Omental fat pad (tissue), 4 donors: ENCODE measurements at places on chromosomes 11 and 22.

GRCh38 chr11:61911701-61912529, 5.5 kb downstream of the RAB3IL1 start:
- DNase-seq, result peak; percentile 18

DNA sequence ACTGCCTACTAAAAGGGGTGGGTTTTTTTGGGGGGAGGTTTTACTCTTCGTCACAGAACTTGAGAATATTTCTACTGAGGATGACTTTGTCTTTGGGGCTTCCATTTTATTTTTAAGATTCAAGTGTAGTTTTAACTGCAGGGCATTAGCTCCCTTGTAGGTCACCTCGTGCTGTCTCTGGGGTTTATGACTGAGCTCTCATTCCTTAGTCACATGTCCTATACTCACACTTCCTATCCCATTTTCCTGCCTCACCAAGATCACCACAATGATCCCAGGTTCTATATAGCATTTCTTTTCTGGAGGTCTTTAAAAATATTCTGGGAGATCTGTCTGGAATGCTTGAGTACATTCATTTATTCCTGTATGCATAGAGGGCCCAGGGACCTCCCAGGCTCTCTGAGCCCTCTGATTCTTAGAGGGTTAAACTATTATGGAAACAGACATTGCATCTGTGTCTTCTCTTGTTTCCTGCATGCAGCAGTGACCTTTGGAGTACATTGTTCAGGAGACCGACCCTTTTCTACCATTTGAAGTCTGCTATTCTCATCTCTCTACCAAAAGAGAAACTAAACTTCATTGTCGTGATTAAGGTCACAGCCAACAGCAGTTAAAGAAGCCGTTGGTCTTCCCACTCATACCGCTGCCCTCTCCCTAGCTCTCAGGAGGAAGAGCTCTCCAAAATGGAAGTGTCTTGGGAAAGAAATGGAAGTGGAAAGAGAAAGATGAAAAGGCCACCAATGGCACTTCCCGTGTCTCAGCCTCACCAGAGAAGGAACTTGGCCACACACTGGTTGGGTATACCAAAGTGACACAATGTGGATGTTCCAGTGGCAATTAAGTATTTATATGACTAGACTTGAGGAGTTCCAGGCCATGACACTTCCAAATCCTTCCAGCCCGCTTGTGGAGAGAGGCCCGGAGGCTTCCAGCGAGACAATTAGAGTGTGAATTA, 77.5 kb downstream of the ZBTB16 start:
- DNase-seq, result no peak

DNA sequence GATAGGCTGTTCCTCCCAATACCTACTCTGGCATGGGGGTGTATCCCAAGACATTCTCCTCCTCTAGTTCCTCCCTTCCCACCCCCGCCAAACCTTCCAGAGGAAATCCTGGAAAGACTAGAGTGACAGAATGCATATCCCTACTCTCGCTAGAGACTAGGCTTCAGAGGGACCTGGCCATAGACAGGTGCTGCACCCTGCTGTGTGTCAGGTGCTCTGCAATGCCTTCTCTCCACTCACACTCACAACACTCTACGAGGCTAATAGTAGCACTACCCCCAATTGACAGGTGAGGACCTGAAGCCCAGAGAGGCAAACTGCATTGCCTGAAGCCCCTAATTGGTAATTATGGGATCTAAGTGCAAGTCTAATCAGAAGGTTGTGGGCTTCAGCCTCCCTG, 46.2 kb upstream of the LMO1 start:
- DNase-seq, result no peak

DNA sequence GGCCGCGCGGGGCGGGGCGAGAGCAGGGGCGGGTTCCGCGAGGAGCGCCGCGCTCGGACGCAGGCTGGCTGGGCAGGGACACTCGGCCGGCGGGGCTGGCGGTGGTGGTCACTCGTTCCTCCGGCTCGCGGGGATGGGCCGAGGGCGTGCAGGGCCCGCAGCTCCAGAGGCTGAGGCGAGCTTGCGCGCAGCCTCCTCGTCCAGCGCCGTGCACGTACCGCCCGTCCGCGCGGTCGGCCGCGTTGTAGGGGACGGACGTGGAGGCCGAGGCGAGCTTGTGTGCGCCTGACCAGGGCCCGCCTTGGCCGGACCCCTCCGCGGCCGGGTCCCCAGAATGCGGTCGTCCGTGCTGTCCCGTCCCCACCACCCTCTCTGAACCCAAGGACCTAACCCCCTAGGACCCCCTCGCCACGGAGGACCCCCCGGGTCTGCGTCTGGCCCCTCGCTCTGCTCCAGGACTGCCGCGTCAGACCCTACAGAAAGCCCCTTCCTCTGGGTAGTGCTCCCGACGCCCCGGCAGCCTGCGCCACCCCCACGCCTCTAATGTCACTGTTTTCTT, 569 bp upstream of the YPEL1 start:
- DNase-seq, result no peak

DNA sequence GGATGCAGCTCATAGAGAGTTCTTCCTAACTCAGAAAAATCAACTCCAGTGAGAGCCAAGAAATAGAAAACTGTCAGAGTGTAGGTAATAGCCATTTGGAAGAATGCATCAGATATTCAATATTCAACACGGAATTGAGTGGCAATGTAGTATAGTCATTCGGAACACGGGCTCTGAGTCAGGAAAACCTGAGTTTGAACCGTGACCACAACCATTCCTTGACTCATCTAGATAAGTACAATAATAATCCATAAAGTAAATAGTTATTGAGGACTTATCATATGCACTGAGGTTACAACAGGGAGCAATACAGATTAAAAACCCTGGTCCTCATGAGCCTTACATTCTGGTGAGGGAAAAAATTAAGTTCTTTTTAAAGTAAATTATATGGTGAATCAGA, 62.6 kb upstream of the PHF21A start:
- DNase-seq, result no peak

- no peak for DNase-seq
Observed at GRCh38 chr11:126791991-126792390, 208.6 kb downstream of the KIRREL3 start.

- DNase-seq, result no peak
Observed at GRCh38 chr11:78156127-78156844, 16.9 kb upstream of the ALG8 start.

DNA sequence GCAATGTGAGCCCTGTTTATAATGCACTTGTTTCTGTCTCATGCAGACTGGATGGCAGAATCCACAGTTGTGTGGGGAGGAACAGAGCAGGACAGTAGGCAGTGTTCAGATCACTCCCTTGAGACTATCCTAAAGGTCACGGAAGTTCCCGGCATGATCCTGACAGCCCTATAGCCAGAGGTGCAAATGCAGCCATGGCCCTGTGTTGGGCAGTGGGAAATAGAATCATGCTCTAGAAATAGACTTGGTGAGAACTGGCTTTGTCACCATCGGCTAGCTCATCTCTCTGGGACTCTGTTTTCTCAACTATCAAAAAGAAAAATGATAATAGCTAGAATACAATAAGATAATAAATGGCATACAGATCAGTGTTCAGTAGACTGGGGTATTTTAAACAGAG, 123.2 kb downstream of the FEZ1 start:
- DNase-seq, result no peak

- DNase-seq, result no peak
Observed at GRCh38 chr11:121110871-121111724, 10.1 kb downstream of the TECTA start.

- DNase-seq, result no peak
Observed at GRCh38 chr22:43824724-43825420, 12.8 kb upstream of the EFCAB6 start.

- DNase-seq, result no peak
Observed at GRCh38 chr11:106495046-106495445, 417.6 kb downstream of the AASDHPPT start.

DNA sequence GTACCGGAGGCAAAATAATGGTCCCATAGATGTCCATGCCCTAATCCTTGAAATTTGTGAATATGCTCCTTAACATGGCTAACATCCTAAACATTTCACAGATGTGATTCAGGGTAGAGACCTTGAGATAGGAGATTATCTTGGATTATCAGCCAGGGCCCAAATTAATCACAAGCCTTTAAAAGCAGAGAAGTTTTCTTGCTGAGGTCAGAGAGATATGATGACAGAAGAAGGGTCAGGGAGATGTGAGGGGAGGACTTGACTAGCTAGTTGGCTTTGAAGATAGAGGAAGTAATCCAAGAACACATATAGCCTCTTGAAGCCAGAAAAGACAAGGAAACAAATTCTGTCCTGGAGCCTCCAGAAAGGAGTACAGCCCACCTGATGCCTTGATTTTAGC, 19.1 kb upstream of the FDX1 start:
- DNase-seq, result no peak

GRCh38 chr11:23563591-23563990, 703.3 kb upstream of the CCDC179 start:
- no peak for DNase-seq

GRCh38 chr11:98979205-98979604, 41.5 kb upstream of the CNTN5 start:
- DNase-seq, result no peak

DNA sequence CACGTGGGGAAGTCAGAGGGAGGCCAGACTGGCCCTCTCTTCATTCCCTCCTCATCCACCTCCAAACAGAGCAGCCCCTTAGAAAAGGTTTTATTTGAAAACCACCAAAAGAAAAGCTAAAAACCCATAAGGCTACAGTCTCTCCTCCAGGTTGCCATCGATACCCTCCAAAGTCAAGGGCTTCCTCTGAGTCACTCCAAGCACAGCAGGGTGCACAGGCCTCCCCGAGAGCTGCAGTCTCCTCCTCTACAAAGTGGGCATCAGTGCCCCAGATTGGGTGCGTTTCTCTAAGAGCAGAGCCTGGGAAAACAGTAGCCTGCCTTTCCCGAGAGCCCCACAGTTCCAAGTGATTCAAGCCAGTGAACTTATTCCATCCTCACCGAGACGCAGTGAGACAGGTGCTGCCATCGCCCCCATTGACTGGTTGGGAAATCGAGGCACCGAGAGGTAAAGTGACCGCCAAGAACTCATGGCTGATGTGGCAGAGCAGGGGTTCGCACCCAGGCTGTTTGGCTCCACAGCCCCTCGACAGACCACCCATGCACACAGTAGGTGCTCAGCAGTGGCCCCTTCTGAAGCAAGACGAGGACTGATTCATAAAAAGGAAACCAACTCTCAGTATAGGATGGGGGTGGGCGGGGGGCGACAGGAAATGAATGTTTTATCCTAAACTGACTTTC, 91.7 kb upstream of the SHISAL1 start:
- peak; percentile 18 for DNase-seq

DNA sequence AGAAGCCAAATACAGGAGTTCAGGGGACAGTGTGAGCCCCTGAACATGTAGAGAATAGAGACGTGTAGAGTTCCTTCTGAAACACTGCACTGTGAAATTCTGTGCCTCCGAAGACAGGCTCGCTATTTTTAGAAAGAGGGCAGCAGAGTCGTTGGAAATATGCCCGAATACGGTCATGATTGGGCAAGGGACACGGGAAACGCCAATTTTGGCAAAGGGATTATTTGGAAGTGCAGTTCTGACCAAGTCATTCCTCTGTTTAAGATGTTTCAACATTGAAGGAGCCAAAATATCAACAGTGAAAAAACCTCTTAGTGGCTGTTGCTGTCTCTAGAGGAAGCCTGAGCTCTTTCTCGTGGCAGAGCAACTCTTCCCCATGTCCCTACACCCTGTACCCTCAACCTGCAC, 9.5 kb upstream of the CBX6 start:
- no peak for DNase-seq

GRCh38 chr11:113173126-113173525, 141.3 kb upstream of the TTC12 start:
- DNase-seq, result no peak

DNA sequence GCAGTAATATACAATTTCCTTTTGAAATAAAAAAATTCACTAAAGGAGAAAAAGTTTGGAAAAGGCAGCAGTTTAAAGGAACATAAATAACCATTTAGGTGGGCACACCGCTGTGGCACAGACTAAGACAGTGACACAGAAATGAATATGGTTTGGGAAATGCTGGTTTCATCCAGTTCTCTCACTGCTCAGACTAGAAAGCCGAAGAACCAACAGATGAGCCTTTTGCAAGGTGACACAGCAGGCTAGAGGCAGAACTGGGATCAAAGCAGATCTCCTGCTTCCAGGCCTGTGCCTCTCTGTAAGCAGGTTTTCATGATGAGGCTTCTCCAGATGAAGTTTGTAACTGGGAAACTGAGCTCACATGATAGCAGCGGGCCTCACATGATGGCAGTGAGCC, 380.0 kb upstream of the NARS2 start:
- DNase-seq, result no peak

DNA sequence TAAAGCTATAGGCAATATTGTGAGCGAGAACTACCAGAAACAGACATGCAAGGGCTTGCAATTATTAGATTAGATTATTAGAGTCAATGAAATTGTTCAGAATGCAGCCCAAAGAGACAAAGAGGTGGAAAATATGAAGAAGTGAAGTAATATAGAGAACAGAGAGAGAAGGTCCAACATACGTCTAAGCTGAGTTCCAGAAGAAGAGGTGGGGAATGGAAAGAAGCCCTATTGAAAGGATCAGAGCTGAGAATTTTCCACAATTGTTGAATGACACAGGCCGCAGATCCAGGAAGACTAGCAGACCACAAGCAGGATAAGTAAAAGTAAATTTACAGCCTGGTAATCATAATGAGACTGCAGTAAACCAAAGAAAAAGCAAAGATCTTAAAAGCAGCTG, 93.2 kb downstream of the EXT2 start:
- no peak for DNase-seq

DNA sequence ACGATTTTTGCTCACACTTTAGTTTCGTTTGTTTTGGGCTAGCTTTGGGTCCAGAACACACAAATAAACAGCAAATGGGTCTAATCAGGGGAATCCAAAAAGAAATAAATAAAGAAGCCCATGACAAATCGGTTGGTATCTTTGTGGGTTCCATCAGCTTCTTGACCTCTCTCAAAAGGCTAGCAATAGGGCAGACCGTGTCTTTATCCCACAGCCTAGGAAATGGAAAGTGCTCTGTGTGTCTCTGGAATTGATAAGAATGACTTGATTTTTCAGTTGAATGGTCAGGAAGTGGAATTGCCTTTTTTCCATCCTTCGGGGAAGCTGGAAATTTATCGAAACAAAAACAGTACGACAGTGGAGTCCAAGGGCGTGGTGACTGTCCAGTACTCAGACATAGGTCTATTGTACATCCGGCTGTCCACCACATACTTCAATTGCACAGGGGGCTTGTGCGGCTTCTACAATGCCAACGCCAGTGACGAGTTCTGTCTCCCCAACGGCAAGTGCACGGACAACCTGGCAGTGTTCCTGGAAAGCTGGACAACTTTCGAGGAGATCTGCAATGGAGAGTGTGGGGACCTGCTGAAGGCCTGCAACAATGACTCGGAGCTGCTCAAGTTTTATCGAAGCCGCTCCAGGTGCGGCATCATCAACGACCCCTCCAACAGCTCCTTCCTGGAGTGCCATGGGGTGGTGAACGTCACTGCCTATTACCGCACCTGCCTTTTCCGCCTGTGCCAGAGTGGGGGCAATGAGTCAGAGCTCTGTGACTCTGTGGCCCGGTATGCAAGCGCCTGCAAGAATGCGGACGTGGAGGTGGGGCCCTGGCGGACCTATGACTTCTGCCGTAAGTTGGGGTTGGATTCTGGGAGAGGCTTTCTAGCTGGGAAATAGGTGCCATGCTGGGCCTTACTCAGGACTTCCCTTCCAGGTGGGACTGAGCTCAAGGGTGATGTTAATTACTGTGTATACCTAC, 28.6 kb downstream of the TECTA start:
- no peak for DNase-seq
